ENCODE measurements at places on chromosomes 4 and X. TPM values are rescaled to one million over a fixed set of nuclear protein-coding genes. Genes with fewer than 3 reads are reported as not detected.
A peak's percentile ranks its signal among the peaks of the same experiment; 100 is the strongest.

STEEP1 gene
- 104 TPM for total RNA-seq

EDNRA gene
- 2.4 TPM for total RNA-seq

DCAF12L1 gene
- not detected for total RNA-seq

PAGE2 gene
- not detected for total RNA-seq

BRS3 gene
- not detected for total RNA-seq

MAGED2 gene
- total RNA-seq, result 61.4 TPM

SMAD1 gene
- 13.3 TPM for total RNA-seq

PAGE2B gene
- not detected for total RNA-seq

SPACA5B gene
- not detected for total RNA-seq

GRCh38 chr4:141501395-141501794 is 135.0 kb upstream of the IL15 start:
- no peak for DNase-seq

DNA sequence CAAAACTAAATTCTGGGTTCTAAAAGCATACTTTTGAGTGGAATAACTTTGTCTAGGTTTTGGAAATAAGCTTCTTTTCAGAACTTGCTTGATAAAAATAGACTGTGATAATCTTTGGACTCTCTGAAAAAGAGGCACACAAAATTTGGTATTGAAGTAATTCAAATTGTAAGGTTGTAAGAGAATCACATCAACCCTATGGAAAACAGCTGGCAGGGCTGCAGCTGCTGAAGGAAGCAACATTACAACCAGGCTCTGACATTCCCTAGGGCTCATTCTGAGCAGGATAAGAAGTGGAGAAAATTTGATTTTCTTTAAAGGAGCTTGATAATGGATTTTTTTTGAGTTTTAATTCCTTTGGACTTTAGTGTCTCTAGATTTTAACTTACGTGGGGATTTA is 147.6 kb downstream of the FSTL5 start:
- DNase-seq, result no peak

DNA sequence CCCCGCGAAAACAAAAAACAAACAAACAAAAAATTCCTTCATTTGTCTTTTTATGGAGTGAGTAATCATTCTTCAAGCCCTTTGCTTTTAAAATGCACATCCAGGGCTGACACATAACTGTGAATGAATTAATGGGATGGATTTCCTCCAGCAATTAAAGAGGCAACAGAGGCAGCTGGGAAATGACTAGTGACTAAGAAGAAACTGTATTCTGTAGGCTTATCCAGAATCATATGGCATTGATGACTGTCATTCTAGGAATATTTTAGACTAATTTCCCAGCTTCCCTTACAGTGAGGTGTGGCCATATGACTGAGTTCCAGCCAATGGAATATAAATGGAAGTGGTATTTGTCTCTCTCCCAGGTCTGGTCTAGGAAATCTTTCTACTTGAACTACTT is 46.8 kb upstream of the PDE5A start:
- no peak for DNase-seq

DNA sequence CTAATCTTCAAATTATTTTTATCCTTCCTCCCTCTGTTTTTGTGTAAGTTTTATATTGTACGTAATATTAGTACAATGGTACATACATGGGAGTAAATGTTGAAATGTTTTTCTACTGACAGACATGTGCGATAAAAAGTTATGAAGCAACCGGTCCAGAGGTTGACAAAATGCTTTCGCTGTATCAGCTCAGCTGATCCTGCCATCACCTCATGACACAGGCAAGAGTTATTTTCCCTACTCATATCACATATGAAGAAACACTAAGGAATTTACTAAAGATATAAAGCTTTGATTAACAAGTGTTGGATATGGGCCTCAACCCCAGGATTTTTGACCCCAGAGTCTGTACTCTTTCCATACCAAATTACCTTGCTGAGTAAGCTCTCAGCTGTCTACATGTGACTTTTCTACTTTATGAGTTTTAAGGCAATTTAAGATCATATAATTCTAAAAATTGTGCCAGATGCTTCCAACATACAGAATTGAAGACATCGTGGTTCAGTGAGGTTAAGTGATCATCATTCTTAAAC is 50.0 kb downstream of the CLCN5 start:
- no peak for DNase-seq

- no peak for DNase-seq
Measured at GRCh38 chr4:166499820-166500219, 626.8 kb downstream of the TLL1 start.

DNA sequence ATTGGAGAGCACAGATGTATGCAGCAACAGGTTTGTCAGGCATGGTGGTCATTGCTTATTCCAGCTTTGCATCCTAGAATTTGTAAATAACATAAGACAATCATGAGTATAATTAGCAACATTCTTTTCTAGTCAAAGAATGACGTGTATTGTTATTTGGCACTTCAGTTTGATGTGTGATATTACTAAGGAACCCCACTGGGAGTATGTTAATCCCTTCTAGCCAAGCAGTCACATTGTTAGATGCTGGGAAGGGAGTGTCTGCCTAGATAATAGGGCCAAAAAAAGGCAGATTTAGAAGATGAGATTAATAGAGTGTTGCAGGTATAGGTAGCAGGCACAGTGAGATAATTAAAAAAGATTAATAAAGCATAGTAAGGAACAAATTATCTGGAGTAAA is 159.2 kb upstream of the WDFY3 start:
- no peak for DNase-seq

GRCh38 chr4:97153042-97153441 is 990.2 kb downstream of the STPG2 start:
- DNase-seq, result peak; percentile 35

DNA sequence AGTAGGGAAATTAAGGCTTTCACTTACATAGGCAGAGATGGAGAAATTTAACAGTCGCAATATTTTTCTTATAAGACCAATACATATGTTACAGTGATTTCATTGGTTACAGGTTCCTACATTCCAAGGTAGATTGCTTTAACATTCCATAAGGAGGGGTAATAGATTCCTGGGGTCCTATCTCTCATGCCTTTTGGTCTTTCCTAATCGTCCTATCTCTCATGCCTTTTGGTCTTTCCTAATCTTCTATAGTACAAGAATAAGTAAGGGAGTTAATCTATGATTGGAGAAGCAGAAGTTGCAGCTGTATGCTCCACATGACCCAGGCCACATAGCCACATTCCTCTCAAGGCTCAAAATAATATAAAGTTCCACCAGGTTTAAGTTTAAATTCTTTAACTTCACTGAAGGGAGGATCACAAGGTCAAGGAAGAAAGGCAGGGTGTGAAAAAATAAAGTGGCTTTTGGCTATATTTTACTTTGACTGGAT is 285.0 kb upstream of the BOD1L1 start:
- no peak for DNase-seq

GRCh38 chr4:81757691-81758090 is 286.0 kb upstream of the RASGEF1B start:
- DNase-seq, result no peak

DNA sequence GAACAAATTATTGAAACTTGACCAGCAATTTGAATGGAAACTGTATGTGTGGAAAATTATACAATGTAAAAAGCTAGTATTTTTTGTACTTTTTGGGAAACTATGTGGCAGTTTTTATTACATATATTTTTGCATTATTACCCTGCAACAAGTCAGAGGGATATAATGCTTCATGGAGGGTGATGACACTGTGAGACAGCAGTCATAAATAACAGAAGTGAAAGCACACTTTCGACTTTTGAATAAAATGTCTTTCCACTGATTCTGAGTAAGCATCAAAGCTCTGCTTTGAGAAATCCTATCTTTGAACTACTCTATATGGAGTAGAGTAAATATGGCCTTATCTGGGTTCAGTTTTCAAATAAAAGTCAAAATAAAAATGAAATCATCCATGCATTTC is 122.6 kb upstream of the PABPC4L start:
- no peak for DNase-seq

GRCh38 chr4:154836030-154836429 is 55.0 kb downstream of the RBM46 start:
- DNase-seq, result no peak

DNA sequence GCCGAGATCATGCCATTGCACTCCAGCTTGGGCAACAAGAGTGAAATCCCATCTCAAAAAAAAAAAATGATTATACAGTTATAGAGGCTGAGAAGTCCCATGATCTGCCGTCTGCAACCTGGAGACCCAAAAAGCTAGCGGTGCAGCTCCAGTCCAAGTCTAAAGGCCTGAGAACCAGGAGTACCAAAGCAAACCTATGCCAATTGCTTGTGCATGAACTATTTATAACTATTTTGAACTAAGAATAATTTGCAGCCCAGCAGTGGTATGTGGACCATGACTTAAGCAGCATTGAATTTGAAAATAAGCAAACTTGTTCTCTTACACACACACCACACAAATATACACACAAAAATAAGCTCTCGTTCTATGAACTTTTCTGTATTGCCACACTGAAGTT is 51.8 kb downstream of the TASL start:
- no peak for DNase-seq

- DNase-seq, result peak; percentile 52
Measured at GRCh38 chr4:123265443-123265842, 131.2 kb upstream of the SPRY1 start.

DNA sequence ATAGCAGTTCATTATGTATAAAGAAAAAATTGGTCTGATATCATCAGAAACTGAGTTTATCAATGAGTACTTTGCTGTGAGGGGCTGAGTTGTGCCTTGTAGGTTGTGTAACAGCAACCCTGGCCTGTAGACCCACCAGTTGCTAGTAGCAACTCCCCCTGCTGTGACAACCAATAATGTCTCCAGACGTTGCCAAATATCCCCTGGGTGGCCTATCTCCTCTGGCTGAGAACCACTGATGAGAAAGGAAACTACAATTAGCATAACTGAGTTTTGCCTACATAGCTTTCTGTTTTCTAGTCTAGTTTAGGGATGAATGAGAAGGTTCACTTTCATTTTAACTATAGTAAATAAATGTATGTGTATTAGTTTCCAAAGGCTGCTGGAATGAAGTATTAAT is 234.1 kb downstream of the CPE start:
- no peak for DNase-seq

DNA sequence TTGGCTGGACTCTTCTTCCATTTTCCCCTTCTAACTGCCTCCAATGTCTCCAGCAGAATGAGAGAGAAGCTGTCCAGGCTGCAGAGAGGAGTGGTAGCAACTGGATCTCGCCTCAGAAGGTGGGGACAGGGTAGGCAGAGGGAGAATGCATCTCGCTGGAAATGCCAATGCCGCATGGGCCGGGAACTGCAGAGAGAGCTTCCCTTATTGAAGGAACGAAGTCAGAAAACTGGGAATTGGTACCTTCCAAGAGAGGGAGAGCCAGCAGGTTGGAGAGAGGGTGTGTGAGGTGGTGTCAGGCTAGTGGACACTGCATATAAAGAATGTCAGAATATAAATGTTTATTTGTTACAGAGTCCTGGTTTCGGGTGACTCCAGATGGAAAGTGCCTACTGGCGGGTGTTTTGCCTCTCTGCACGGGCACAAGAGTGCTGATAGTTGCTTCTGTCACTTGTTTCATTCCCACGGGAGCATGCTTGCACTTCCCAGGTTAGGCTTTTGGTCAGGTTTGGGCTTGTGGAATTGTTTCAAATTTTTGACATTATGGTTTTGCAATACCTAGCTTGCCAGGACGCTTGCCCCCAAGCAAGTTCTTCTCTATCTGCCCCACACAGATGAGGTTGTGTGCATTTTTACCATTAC is 156.8 kb upstream of the STS start:
- DNase-seq, result no peak

DNA sequence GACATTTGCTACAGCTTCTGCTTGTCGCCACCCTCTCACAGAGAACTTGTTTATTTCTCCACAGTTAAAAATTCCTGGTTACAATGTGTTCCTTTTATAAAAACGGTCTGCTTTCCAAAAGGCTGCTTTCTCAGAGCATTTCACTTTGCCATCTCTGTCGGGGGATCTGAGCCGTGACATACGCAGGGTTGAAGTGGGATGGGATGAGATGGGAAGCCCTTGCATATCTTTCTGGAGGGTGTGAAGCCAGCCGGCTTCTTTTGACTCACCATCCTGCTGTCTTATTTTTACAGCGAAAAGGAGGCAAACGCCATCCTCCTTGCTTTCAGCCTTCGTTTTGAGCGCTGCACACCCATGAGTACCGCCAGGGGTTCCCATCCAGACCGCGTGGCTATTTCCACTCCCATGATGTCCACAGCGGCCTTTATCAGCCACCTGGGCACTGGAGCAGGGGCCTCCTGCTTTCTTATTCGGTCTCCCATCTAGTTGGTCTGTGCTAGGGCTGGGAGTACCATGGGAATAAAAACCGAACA is 99.8 kb upstream of the GATB start:
- DNase-seq, result no peak

- no peak for DNase-seq
Measured at GRCh38 chr4:74583757-74584156, 138.8 kb downstream of the AREG start.

GRCh38 chr4:21628116-21628670 is 320.4 kb downstream of the KCNIP4 start:
- DNase-seq, result no peak

GRCh38 chrX:67563469-67564448 is 19.9 kb downstream of the AR start:
- DNase-seq, result no peak

GRCh38 chr4:140611854-140612253 is 43.1 kb upstream of the UCP1 start:
- DNase-seq, result peak; percentile 57

DNA sequence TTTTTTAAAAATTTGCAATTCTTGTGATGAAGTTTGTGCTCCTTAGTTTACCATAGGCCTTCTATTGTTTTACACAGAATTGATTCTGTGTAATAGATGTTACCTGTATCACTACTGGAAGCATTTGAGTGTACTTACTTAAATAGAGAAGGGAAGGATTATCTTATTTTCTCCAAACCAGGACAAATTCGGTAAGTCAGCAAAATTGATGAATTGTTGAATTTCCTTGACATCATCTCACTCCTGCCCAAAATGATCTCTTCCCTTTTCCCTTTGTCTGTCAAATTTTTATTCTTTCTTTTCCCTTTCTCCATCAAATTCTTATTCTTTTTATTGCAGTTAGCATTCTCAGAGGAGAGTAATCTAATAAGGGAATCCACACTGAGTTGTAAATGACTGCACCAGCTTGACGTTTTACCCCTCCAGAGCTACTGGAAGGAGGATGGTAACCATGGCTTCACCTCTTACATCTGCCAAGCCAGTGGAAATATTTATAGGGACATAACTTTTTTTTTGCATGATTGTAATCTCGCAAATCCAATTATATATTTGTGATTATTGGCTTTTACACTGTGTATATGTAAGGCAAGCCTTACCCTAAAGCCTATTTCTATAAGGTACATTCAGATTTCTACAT is 42.6 kb upstream of the HAND2 start:
- DNase-seq, result no peak

DNA sequence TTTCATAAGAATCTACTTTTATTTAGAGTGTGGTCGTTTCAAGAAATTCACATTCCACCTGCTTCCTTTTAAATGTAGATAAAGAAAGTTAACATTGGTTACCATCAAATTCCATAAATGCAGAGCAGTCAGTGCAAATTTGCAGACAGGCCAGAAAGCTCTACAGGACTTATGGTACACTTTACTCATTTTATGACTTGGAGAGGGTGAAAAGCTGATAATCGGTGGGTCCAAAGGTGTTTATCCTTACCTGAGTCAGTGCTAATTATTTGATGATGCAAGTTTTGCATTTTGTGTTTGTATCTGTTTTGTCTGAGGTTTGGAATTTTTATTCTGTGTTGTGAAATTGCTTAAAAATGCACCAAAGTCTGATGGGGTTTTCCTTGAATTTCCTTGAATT is 193.3 kb downstream of the PALLD start:
- DNase-seq, result no peak
